Stimulated activated CD4-positive, alpha-beta T cell treated with anti-CD3 and anti-CD28 coated beads, Interleukin-15, amount 100 ng/mL, for 1 hour (primary cell): ENCODE measurements at places on chromosomes 6 and 20.

DNA sequence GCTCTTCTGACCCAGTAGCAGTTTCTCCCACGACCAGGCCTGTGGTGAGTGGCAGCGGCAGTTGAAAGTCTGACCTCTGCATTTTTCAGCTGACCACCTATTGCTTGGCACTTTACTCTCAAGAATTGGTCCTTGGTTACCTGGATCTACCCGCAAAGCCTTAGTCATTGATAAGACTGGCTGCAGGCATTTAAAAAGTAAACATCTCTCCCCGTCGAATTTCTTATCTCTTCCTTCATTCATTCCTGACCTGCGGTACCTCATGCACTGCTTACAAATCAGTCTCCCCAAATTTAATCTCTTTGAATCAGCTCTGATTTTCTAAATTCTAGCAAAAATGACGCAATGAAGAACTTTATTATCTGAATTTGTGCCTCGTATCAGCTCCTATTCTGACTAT lies 26.1 kb upstream of the IPCEF1 start:
- no peak for DNase-seq

GRCh38 chr6:128327890-128328289 lies 192.5 kb downstream of the PTPRK start:
- peak; percentile 1 for DNase-seq

GRCh38 chr6:134683783-134684422 lies 266.0 kb downstream of the ALDH8A1 start:
- no peak for DNase-seq

GRCh38 chr6:137043710-137044365 lies 927 bp downstream of the IL20RA start:
- no peak for DNase-seq

DNA sequence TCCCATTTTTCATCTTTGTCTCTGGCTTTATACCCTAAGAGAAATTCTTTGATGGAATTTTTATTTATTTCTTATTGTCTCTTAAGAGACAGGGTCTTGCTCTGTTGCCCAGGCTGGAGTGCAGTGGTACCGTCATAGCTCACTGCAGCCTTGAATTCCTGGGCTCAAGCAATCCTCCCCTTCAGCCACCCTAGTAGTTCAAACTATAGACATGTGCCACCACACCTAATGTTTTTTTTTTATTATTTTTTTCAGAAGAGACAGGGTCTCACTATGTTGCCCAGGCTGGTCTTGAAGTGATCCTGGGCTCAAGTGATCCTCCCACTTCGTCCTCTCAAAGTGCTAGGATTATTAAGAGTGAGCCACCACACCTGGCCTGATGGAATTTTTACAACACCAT lies 40.5 kb downstream of the FKBP5 start:
- no peak for DNase-seq

DNA sequence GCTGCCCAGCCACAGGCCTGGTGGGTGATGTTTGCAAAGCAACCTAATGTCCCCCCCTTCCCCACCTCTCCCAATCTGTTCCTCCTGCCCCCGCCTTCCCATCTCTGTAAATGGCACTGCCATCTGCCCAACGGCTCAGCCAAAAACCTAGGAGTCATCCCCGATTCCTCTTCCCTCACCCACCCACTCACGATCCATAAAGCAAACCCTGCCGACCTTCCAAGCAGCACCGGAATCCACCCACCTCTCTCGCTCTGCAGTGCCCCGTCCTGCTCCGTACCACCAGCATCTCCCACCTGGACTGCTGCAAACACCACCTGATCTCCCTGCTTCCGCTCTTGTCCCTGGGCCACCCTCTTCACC lies 37.6 kb downstream of the SULF2 start:
- no peak for DNase-seq

- DNase-seq = peak; percentile 6
Measured at GRCh38 chr6:16136621-16137450, 8.0 kb downstream of the MYLIP start.

DNA sequence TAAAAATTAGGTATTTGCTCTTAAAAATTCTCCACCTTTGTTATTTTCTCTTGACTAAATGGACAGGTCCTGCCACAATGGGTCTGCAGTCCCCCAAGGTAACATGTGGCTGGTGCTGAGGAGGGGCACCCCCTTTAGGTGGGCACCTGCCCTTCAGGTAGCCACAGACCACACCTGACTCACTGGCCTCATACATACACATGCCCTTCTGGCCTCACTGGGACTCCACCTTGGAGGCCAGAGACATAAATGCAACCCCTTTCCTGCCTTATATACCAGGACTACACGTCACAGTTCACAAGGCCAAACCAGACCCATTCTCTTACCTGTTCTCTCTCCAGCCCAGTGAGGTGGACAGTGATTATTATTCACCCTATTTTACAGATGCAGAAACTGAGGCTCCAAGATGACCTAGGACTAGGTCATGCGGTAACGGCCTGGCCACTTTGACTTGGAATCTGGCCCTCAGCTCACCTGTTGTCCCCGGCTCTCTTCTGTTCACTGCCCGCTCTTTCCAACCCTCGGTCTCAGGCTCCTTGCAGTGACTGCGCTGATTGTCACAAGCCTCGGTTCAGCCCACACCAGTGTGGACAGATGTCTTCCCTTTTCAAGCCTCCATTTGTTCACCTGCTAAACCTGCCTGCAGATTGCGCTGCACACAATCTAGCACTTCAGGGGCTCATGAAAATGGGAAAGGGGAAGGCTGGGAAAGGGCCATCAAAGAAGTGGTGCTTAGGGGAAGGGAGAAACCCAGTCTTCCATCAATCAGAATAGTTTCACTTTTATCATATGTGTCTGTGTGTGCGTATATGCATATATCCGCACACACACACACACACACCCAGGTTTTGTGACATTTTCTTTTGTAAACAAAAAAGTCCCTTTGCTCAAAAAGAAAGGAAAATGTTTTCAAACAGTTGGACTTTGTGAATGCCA lies 121.7 kb downstream of the BCAS1 start:
- DNase-seq = no peak

DNA sequence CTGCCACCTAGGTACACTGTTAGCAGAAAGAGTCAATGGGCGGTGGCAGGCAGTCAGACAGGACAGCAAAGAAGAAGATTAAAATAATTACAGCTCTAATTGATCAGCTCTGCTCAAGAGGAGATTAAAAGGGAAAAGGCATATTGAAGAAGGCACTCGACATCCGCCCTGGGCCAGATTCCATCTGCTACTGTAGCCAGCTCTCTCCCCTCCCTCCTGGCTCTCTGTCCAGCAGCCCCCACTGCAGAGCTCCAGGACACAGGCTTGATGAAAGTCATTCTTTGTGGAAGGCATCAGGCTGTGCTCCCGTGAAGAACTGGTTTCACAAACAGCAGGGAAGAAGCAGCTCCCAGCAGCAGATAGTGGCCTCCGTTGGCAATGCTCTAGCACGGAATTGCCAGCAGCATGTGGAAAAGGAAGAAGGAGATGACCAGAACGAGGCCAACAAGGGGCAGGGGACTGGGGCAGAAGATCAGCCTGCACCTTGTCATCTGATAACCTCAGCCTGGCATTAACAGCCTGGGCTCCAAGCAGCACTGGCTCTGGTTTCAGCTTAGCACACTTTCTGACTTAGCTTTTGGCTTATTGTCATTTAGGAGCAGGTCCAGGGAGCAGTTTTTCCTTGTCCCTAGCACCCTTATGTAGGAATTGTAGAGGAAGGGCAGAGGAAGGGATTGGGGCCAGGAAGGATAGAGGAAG lies 465.9 kb downstream of the KIF16B start:
- DNase-seq = no peak

DNA sequence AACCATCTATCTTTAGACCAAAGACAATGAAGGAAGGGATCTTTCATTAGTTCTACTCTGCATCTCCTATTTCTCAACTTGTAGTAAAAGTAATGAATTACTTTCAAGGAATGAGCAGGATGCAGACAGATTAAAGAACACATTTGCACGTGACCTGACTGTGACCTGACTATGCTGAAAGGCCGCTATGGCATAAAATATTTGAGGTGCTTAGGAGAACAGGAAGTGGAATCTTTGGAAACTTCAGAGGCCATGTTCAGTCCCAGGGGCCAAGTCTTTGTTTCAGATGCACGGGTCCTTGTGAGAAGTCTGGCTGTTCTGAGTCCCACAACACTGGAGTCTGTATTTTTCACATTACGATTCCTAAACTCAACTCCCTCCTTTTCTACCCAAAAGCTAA lies 41.0 kb downstream of the NINL start:
- DNase-seq = no peak

GRCh38 chr20:37095599-37096414 lies at the start of gene RBL1:
TSS of gene RBL1 (minus strand) at chr20:37095997. CDS start at chr20:37095928, 69 bp downstream.
- peak; percentile 66 for DNase-seq

- no peak for DNase-seq
Measured at GRCh38 chr6:156946370-156946936, 169.3 kb downstream of the ARID1B start.

DNA sequence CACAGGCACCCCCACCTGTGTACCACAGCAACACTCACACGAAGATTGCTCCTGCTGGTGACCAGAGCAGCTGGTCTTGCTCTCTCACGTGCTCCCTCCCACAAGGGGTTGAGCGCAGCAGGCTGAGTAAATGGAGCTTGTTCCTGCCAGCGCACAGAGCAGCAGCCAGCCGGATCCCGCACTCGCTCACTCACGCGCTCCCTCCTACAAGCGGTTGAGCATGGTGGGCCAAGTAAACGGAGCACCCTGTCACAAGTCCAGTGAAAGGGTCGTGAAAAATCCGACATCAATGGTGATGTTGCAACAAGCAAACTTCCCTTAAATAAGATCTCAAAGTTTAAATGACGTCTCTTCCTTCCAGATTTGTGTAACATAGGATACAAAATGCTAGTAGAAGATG lies 313.7 kb downstream of the FOXC1 start:
- no peak for DNase-seq

GRCh38 chr20:14093652-14094051 lies 98.3 kb downstream of the MACROD2 start:
- no peak for DNase-seq

GRCh38 chr6:33716379-33716778 lies 4.9 kb upstream of the UQCC2 start:
- DNase-seq = no peak

GRCh38 chr6:8642131-8642530 lies 206.8 kb upstream of the SLC35B3 start:
- no peak for DNase-seq

- no peak for DNase-seq
Measured at GRCh38 chr20:57437672-57438330, 46.6 kb downstream of the RBM38 start.

GRCh38 chr6:142867988-142868812 lies 76.8 kb downstream of the HIVEP2 start:
- no peak for DNase-seq

GRCh38 chr20:35271904-35272303 lies 6.0 kb downstream of the MMP24OS start:
- no peak for DNase-seq

DNA sequence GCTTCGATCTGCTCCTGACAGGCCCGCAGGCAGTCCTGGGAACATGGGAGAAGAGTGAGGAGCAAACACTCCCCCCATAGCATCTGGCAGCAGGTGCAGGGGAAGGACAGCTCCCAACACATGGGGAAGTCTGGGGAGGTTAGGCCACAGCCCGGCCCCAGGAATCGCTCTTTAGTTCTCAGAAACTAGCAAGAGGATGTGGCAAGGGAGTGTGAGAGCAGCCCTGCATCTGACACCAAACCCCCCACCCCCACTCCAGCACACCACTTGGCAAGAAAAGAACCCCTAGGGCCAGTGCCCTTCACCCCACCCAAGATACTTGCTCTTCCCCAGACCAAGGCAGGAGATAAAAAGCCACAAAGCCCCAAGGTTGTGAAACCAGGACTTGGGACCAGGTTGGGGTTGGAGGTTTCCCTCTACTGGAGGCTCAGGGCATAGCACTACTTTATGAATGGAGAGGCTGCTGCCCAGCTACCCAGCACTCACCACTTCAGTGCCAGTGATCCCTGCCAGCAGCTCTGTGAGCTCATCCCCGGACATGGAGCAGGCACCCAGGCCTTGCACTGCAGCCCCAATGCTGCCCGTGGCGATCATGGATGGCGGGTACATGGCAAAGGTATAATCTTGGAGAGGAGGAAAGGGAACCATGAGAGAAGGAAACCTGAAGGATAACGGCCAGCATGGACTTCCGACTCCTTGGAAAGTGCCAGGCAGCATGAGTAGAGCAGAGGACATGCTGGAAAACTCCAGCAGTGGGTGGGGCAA lies 5.4 kb downstream of the CCND3 start:
- DNase-seq = peak; percentile 55

DNA sequence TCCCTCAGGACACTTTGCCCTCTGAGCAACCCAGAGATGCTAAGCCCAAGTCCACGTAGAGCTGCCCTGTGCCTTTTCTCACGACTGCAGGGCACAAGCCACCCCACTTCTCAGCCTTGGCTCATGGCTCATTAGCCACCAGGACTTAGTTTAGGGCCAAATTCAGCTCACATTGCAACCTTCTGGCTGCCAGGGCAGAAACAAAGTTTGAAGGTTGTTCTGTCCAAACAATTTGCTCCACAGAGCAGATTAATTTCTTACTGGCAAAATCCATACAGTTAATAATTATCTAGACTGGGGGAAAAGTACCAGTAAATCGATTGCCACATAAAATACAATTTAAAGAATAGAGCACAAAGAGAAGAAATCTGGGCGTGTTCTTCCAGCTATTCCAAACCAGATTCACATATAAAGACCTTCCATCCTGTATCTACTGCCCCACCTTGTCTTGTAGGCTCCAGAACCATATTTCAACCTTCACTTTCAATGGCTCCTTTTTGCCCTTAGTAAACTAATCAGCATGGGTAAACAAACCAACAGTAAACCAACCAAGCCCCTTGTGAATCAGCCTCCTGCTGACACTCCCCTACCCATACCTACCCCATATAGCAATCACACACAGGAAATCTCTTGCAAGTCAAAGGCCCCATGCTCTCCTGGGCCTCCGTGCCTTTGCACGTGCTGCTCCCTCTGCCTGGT lies 101.9 kb downstream of the QRSL1 start:
- no peak for DNase-seq

DNA sequence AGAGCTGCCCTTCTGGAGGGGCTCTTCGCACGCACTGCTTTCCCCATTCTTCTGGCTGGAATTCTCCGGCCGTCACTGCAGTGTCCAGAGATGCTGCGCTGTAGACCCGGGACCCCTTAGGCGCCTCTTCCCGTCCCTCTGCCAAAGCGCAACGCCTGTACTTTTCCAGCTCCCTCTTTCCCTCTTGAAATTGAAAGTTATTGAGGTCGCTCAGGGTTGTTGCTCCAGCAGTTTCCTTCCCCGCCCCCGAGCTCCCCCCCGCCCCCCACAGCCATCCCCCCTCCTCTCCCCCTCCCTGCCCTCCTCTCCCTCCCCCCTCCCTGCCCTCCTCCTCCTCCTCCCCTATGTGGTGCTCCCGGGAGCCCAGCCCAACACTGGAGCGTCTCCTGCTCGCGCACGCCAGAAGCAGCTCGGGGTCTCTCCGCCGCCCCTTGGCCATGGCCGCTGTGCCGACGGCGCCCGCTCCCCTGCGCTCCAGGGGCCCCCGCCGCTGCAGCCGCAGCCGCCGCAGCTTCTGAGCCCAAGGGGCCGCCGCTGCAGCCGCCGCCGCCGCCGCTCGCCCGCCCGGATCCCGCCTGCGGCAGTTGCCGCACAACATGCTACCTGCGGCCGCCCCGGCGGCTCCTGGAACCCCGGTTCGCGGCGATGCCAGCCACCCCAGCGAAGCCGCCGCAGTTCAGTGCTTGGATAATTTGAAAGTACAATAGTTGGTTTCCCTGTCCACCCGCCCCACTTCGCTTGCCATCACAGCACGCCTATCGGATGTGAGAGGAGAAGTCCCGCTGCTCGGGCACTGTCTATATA lies at the start of gene RSPO3:
Gene RSPO3, plus strand, starts transcription at position 374 of the 804 bp plus-strand sequence. CDS start 522 bp downstream, outside the sequence.
- no peak for DNase-seq

GRCh38 chr20:20223981-20224380 lies 143.9 kb upstream of the INSM1 start:
- no peak for DNase-seq
